ENCODE measurements at places on chromosomes 3 and 15.

DNA sequence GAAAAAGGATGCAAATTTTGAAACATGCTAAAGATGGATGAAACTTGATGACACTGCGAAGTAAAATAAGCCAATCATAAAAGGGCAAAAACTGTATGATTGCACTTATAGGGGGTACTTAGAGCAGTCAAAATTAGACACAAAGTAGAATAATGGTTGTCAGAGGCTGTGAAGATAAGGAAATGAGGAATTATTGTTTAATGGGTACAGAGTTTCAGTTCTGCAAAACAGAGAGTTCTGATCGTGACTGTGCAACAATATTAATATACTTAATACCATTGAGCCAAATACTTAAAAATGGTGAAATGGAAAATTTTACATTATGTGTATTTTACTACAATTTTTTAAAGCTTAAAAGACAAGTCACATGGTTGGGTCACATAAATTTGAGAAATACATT is 35.1 kb downstream of the UBE3A start:
- DNase-seq = no peak

DNA sequence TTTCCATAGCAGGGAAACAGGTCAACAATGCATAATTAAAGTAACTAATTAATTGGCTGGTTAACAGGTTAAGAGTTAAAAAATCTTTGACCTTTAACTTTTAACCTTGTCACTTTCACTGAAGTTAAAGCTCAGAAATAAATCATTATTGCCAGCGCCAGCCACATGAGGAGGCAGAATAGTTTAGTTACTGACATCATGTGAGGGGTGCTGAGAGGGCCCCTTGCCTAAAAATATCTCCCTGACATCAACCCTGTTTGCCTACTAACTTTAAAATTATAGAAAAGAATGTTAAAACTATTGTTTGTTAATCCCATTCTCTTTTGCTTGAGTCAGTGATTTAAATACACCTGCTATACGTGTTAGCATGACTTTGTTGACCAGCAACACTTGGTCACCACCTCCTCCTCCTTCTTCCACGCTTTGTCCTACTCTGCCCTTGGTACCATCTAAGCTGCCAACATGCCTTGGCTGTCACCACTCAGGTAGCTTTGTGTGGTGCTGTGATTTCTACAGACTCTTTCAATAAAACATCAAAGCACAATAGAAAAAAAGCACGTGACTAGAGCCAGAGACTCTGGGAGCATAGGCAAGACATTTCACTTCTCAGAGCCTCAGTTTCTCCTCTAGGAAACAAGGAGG is 2.7 kb downstream of the FBXO40 start:
- no peak for DNase-seq

- no peak for DNase-seq
These were observed 37.9 kb upstream of the TSC22D2 start for GRCh38 chr3:150370122-150370602.

GRCh38 chr15:62521396-62521795 is 356.3 kb upstream of the C2CD4B start:
- no peak for DNase-seq

- DNase-seq = no peak
These were observed 107.9 kb upstream of the SATB1 start for GRCh38 chr3:18533039-18533438.

DNA sequence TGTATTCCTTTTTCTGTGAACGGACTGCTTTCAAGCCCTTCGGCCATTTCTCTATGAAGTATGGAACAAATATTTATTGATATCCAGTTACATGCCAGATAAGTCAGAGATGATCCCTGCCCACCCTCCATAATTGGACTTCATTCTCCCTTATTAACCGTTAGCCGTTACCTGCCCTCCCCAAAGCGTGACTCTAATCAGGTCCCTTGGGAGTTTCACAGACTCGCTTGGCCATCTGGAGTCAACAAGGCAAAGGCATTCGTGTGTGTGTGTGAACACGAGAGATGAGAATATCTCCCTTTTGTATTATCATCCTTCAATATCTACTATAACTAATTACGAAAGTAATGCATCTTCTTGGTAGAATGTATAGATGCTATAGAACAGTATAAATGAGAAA is 314.5 kb downstream of the TLE3 start:
- DNase-seq = no peak

GRCh38 chr15:98599909-98600691 is 48.2 kb upstream of the IGF1R start:
- peak; percentile 45 for DNase-seq

DNA sequence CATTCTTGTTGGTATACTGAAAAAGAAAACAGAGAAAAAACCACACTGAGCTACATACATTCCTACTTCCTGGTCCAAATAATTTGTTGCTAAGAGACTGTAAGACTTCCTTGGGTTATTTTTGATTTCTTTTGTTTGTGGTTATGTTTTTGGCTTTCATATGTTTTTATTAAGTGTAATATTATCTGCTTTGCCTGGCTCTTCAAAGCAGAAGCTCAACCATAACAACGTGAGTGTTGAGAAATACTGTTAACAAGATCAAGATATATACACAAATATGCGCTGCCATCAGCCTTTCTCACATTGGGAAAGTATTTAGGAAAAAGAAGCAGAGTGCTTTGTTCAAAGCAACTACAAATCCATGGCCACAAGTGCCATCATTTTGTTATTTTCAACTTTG is 556.2 kb upstream of the CBLB start:
- DNase-seq = no peak

DNA sequence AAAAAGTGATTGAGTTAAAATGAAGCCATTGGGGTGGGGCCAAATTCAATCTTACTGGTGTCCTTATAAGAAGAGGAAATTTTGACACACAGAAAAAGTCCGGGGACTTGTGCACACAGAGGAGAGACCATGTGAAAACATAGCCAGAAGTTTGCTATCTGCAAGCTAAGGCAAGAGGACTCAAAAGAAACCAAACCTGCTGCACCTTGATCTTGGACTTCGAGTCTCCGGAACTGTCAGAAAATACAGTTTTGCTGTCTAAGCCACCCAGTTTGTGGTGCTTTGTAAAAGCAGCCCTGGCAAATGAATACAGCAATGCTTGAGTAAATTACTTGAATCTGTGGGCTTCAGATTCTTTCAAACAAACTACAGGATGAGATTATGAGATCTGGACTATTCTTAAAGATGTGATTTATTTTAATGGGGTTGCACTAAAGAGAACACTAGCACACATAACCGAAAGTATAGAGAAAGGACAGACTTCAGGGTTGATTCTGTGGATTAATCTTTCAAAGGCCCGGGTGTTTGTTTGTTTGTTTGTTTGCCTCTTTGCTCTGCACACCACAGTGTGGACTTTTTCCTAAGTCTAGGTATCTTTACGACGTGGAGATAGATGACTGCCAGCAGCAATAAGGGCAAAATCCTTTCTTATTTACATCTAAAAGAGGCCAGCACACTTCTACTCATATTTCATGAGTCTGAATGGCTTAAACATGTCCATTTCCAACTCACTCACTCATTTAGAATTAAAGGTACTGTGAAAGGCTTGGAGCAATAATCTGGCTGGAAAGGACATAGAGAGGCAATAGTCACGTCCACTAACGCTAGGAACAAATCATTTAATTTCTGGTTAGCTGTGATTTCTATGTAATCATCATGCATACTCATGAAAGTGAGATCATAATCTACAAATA is 53.9 kb upstream of the SSR3 start:
- no peak for DNase-seq

DNA sequence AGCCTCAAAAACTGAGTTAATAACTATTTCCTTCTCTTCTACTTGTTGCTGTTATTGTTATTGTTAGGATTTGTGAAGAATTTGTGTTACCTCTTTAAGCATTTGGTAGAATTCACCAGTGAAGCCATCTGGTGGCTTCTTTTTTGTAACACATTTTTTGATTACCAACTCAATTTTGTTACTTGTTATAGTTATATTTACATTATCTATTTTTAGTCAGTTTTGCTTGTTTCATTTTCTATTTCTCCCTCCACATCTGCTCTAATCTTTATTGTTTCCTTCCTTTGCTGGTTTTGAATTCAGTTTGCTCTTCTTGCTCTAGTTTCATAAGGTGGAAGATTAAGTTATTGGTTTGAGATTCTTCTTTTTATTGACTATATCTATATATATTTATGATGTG is 3.7 kb upstream of the SLC9C1 start:
- no peak for DNase-seq

- no peak for DNase-seq
These were observed 168.1 kb upstream of the MBNL1 start for GRCh38 chr3:152100491-152101132.

- no peak for DNase-seq
These were observed 303.7 kb upstream of the WNT5A start for GRCh38 chr3:55790596-55791350.

- no peak for DNase-seq
These were observed 121.4 kb downstream of the KLHL25 start for GRCh38 chr15:85673326-85673725.

DNA sequence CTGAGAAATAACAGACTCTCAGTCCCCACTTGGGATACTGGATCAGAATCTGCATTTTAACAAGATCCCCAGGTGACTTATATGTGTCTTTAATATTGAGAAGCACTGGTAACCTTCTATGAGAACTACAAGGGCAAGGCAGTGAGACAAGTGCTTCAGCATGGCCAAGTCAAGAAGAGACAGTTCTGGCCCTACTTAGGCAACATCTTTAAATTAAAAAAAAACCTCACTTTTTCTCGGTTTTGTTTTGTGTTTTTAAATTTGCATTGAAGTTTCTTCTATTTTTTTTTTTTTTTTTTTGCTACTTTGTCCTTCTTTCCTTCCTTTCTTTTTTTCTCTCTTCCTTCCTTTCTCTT is 42.5 kb upstream of the SPTSSB start:
- no peak for DNase-seq

GRCh38 chr3:105866656-105867653 is 1.9 kb downstream of the CBLB start:
- no peak for DNase-seq

GRCh38 chr3:49864505-49864904 is 5.2 kb downstream of the CAMKV start:
- DNase-seq = no peak

GRCh38 chr3:73716418-73716817 is 91.7 kb upstream of the PDZRN3 start:
- no peak for DNase-seq

GRCh38 chr3:50003216-50003615 is 63.3 kb downstream of the RBM6 start:
- DNase-seq = no peak

DNA sequence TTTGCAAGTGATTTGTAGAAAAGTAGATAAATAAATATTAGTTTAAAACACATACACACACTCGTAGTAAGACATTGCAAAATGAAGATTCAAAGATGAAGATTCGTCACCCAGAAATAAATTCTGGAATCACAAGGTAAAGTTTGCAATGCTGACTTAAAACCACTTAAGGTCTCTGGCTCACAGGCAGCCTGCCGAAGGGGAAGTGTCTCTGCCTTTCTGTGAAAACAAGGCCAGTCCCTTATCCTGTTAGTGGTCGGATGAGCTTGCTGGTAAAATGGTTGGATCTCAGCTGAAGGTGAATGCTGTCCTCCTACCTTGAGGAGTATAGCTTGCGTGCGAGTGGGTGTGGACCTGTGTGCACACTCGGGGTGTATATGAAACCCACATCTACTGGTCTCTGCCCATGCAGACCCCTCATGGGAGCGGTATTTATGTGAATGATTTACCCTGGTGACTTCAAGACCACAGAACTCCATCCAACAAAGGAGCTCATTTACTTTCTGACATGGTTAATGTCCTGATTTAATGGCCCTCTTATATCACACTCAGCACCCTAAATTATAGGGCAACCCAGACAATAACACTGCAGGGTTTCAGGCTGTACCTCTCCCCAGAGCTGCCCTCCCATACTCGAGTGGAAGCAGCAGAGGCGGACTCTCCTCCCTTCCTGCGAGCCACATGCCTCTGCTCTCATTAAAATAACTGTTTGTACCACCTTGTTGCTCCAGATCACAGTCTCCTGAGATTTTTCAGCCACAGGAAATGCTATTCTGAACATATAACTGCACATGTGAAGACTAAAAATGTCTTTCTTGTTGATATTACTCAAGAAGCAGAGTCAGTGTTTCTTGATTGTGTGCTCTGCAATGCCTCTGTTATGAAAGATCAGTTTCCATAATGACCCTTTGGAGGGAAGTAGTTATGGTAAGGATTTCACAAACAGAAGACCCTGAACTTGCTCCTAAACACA is 45.9 kb upstream of the ALDH1A3 start:
- DNase-seq = no peak

DNA sequence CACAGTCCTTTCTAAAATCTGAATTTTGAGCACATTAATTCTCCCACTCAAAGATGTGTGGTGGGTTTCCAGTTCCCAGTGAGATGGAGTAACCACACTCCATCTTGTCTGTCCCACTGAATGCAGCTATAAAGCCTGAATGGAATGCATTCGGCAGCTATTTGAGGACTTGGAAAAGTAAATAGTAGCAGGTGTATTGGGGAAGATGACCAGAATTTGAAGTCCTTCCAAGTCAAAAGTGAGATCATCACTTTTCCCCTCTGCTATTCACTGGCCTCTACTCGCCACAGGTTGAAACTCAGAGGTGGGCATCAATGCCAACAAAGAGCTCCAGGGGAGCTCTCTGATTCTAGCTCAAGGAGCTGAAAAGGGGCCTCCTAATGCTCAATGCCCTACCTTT is 8.1 kb upstream of the GNB5 start:
- no peak for DNase-seq

- DNase-seq = no peak
These were observed 447.8 kb upstream of the THBS1 start for GRCh38 chr15:39132954-39133600.

- DNase-seq = no peak
These were observed 53.5 kb upstream of the PRTG start for GRCh38 chr15:55796321-55796965.

GRCh38 chr3:44762170-44762677 is 630 bp downstream of the KIF15 start:
- peak; percentile 39 for DNase-seq

DNA sequence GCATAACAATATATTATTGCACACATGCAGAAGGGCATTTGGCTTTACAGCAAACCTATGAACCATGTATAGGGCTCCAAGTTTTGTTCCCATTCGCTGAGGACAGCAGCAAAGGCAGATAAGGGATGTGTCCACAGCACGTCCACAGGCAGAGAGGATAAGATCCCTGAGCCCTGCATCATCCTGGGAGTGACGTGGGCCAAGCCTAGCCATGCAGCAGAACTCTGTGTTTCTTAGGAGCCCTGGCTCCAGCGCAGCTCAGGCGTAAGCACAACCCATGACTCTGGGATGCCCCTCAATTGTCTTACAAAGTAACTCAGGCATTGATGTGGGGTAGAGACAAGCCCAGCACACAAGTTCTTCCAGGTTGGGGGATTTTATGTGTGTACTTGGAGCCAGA is 194.3 kb upstream of the CTDSPL start:
- DNase-seq = no peak

- DNase-seq = no peak
These were observed 66.8 kb upstream of the HACD2 start for GRCh38 chr3:123651449-123652341.
